ENCODE measurements at places on chromosomes 2 and 18.

GRCh38 chr2:70954886-70955285 is 19.2 kb downstream of the ATP6V1B1 start:
- DNase-seq: no peak

DNA sequence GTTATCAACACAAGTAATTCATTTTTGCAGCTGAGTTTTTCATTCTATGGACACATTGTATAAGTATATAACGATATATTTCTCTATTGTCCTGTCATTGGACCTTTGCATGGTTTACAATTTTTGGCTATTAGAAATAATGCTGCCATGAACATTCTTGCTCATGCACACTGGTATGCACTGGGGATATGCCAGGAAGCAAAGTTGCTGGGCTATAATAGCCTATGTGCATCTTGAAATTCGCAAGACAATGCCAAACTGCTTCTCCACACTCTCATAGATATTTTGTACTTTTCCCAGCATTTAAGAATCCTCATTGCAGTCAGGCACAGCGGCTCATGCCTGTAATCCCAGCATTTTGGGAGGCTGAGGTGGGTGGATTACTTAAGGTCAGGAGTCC is 852.6 kb upstream of the ID2 start:
- no peak for DNase-seq

- DNase-seq: no peak
These were observed 585.1 kb downstream of the ZEB2 start for GRCh38 chr2:143934626-143935481.

GRCh38 chr18:70183441-70183840 is 22.0 kb downstream of the RTTN start:
- DNase-seq: no peak

All from ecto neural progenitor cell (in vitro differentiated cells).